Stomach (tissue), 19 donors: ENCODE measurements at places on chromosomes 1 and 21. TPM values are rescaled to one million over a fixed set of nuclear protein-coding genes. Genes with fewer than 3 reads are reported as not detected.

The HSD3B1 gene
- total RNA-seq = not detected

The TFF3 gene
- total RNA-seq = 488 TPM

The IL19 gene
- total RNA-seq = not detected

The FHAD1 gene
- total RNA-seq = 5.1 TPM

The CFAP45 gene
- total RNA-seq = not detected

The SLC16A1 gene
- total RNA-seq = 32.6 TPM

The CD164L2 gene
- not detected for total RNA-seq

The DUSP12 gene
- total RNA-seq = 39.1 TPM

The CAPN8 gene
- total RNA-seq = 67.5 TPM

The FNBP1L gene
- total RNA-seq = 38.4 TPM

The OR10J1 gene
- not detected for total RNA-seq

The IRF6 gene
- total RNA-seq = 11.6 TPM

The HRNR gene
- 0.45 TPM for total RNA-seq

The MROH7 gene
- total RNA-seq = 15.1 TPM

The WNT3A gene
- not detected for total RNA-seq

The SV2A gene
- total RNA-seq = 1.9 TPM

GRCh38 chr1:42118125-42118524, 35.1 kb upstream of the GUCA2B start:
- no peak overlapping the region for H3K4me3 ChIP-seq
- DNase-seq = no peak
- no peaks in the 10 kb centered on the region for H3K36me3 ChIP-seq

GRCh38 chr1:196152975-196153374, 455.3 kb downstream of the KCNT2 start:
- H3K4me1 ChIP-seq = no peaks in the 10 kb centered on the region
- peak; percentile 15 for DNase-seq
- no peak overlapping the region for H3K27ac ChIP-seq
- H3K36me3 ChIP-seq = no peaks in the 10 kb centered on the region

GRCh38 chr1:67077593-67077992, 23.6 kb upstream of the SLC35D1 start:
- no peaks in the 10 kb centered on the region for H3K36me3 ChIP-seq
- H3K27me3 ChIP-seq = no peaks in the 10 kb centered on the region
- H3K4me3 ChIP-seq = no peak overlapping the region
- no peaks in the 10 kb centered on the region for H3K4me1 ChIP-seq
- H3K27ac ChIP-seq = no peak overlapping the region

- peak; percentile 44 for DNase-seq
- H3K4me1 ChIP-seq = no peaks in the 10 kb centered on the region
- H3K27me3 ChIP-seq = no peaks in the 10 kb centered on the region
- H3K36me3 ChIP-seq = no peaks in the 10 kb centered on the region
- H3K4me3 ChIP-seq = no peak overlapping the region
These were observed 131.8 kb downstream of the PDE4B start for GRCh38 chr1:65924471-65924870.

DNA sequence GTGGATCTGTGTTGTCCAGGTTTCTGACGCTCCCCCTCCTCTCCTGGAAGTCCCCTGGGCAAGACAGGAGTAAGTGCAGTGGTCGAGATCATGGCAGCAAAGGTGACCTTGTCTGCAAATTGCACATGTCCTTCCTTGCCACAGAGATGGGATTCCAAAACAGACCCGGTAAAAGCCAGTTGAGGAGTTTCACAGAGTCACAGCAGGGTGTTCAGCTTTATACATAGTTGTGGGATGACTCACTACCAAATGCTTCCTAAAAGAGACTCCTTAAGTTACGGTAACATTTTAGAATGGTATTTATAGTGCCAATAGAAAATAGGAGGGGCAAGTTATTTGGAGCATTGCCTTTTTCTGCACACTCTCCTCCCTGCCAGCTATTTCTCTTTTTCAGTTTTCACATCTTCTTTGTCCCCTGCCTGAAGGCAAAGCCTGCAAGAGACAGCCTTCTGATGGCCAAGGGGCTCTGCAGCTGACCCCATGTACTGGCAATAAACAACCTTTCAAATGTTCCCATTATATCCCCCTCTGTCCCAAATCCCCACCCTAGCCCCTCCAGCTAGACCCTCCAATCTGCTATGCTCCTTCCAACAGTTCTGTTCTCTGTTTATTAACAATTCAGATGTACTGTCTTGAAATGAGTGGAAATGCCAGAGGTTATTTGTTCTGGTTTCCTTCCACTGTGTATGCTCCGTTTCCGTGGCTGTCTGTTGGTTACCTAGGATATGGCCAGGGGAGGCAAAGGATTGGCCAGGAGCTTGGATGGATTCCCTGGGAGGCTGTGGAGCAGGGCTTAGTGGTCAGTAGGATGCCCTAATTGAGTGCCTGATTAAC, 115.0 kb downstream of the TGFB2 start:
- H3K36me3 ChIP-seq = no peaks in the 10 kb centered on the region
- H3K4me1 ChIP-seq = peaks cover 22% of the 10 kb centered on the region
- no peaks in the 10 kb centered on the region for H3K27me3 ChIP-seq
- peak overlapping the region; percentile 60 for H3K27ac ChIP-seq

GRCh38 chr1:171845998-171846397, 4.7 kb downstream of the DNM3 start:
- no peak for DNase-seq
- peaks cover 15% of the 10 kb centered on the region for H3K4me1 ChIP-seq
- no peak overlapping the region for H3K27ac ChIP-seq

- H3K27ac ChIP-seq = peak overlapping the region; percentile 95
- peak; percentile 47 for DNase-seq
- H3K27me3 ChIP-seq = no peaks in the 10 kb centered on the region
- H3K36me3 ChIP-seq = peaks cover 26% of the 10 kb centered on the region
- peak overlapping the region; percentile 99 for H3K4me3 ChIP-seq
These were observed 797 bp downstream of the CC2D1B start for GRCh38 chr1:52365071-52365745.

DNA sequence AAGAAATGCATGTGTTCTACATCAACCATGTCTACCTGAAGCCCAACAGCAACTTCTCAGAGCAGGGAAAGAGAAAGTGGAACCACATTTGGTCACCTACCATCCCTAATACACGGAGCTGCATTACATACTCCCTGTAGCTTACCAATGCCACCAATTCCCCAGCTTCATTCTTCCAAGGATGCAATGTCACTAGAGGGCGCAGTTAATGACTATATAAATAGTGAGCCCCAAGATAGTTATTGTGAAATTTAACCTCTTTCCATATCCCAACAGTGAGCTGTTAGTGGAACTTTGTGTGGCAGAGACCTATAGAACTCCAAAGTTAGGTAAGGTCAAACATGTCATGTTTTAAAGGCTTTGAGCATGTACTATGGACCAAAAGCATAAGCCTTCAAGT, 618.3 kb downstream of the SMYD3 start:
- H3K27ac ChIP-seq = no peak overlapping the region
- no peak for DNase-seq
- H3K4me3 ChIP-seq = no peak overlapping the region
- H3K36me3 ChIP-seq = no peaks in the 10 kb centered on the region
- no peaks in the 10 kb centered on the region for H3K27me3 ChIP-seq
- H3K4me1 ChIP-seq = no peaks in the 10 kb centered on the region

GRCh38 chr1:66090859-66091457, 298.3 kb downstream of the PDE4B start:
- H3K4me3 ChIP-seq = no peak overlapping the region
- DNase-seq = no peak
- no peaks in the 10 kb centered on the region for H3K4me1 ChIP-seq
- H3K27me3 ChIP-seq = no peaks in the 10 kb centered on the region

- H3K27me3 ChIP-seq = no peaks in the 10 kb centered on the region
- no peak for DNase-seq
- H3K4me3 ChIP-seq = no peak overlapping the region
These were observed 1.2 kb upstream of the KRTAP23-1 start for GRCh38 chr21:30349572-30349971.

DNA sequence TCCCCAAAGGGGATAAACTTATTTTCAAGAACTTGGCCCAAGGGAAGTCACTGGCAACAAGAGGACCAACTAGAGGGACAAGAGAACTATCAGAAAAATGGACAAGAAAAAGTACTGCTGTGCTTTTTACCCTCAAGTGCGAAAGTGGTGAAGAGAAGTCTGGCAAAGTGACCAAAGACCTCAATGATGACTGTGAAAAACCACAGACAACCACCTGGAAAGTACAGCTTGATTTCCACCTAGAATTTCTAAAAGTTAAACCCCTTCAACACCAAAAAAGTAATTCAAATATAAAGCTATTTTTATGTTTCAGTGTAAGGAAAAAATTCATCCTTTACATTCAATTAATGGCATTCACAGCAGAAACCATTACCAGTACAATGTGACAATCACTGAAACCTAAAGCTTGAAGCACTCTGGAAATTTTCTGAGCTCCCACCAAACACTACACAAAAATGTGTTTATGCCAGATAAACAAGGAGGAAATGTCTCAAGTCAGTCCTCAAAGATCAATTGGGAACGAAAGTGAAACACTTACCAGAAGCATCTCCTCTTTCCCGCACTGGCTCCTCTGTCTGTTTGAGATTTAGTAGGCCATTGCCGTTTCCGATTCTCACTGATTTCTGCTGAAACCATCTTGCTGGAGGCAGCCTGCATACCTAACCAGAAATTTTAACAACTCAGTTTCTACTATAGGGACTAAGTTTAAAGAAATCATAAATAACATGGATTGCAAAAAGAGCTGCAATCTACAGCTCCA, 8.3 kb downstream of the SDE2 start:
- no peak overlapping the region for H3K4me3 ChIP-seq
- H3K4me1 ChIP-seq = peaks cover 13% of the 10 kb centered on the region
- peaks cover 92% of the 10 kb centered on the region for H3K36me3 ChIP-seq
- no peak for DNase-seq
- peak overlapping the region; percentile 26 for H3K27ac ChIP-seq
- no peaks in the 10 kb centered on the region for H3K27me3 ChIP-seq

GRCh38 chr1:68442006-68442405, 7.7 kb downstream of the RPE65 start:
- no peaks in the 10 kb centered on the region for H3K4me1 ChIP-seq
- no peaks in the 10 kb centered on the region for H3K36me3 ChIP-seq
- no peaks in the 10 kb centered on the region for H3K27me3 ChIP-seq

DNA sequence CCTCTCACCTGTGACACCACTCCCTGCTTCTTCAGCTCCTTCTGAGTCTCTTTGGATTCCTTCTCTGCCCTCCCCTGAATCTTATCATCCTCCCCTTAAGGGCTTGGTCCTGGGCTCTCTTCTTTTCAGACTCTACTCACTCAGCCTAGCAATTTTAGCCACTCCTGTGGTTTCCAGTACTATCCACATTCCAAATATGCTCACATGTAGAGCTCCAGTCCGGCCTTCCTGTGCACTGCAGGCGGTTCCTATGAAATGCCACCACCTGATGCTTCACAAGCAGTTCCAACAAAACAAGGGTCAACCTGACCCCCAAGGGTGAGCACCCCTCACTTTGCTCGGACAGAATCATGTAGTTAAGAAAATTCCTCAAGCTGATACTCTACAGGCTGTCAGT, 35.9 kb downstream of the MAB21L3 start:
- H3K27me3 ChIP-seq = no peaks in the 10 kb centered on the region
- DNase-seq = no peak
- no peaks in the 10 kb centered on the region for H3K36me3 ChIP-seq
- H3K4me1 ChIP-seq = peaks cover 9% of the 10 kb centered on the region
- H3K4me3 ChIP-seq = no peak overlapping the region

DNA sequence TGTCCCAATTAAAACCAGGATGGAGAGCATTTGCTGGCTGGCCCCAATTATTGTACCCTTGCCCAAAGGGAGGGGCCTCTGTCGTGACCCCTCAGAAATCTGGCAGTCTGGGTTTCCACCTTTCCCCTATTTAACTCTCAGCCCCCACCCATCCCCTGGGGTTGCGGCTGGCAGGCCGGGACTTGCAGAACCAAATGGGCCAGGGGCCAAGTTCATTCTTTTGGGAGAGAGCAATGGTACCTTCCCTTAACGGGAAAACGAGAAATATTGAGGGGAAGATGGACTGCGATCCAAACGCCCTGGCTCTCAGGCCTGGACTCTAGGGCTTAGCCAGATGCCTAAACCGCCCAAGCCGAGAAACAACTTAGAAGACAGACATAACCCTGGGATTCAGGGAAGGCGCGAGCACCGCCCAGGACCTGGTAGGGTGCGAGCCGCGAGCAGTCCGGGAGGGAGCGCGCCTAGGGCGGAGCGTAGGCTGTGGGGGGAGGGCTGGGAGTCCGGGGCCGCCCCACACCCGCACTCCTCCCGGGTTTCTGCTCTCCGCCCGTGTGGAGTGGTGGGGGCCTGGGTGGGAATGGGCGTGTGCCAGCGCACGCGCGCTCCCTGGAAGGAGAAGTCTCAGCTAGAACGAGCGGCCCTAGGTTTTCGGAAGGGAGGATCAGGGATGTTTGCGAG, at the start of gene SLC27A3:
Gene SLC27A3 (plus strand): TSS at position 628 of the 678 bp plus-strand sequence. CDS start 91 bp downstream, outside the sequence.
- peak within 1 kb of the TSS; percentile 80 for H3K4me3 ChIP-seq
- H3K4me1 ChIP-seq = peaks cover 83% of the 10 kb centered on the region
- peaks cover 52% of the 10 kb centered on the region for H3K36me3 ChIP-seq
- DNase-seq = peak; percentile 92
- H3K27ac ChIP-seq = peak within 1 kb of the TSS; percentile 92

GRCh38 chr1:13703128-13703513, 3.1 kb downstream of the PRDM2 start:
- no peak for DNase-seq
- no peaks in the 10 kb centered on the region for H3K36me3 ChIP-seq
- H3K4me1 ChIP-seq = peaks cover 7% of the 10 kb centered on the region

DNA sequence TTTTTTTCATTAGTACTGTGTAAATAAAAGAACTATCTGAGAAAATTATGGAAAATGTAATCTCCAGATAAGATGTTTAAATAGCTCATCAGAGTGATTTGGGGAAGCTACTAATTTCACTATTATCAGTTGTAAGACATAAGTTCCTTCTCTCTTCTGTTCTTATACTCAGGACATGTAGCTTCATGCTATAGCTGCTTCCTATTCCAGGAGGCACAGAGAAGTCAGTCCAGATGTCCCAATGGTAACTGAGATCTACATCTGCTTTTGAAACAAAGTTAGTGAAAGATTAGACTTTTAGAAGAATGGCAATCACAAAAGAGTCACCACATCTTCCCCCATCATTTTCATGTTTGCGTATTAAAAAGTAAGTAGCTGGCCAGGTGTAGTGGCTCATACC, 5.6 kb downstream of the MAP3K21 start:
- H3K4me3 ChIP-seq = no peak overlapping the region
- H3K4me1 ChIP-seq = peaks cover 19% of the 10 kb centered on the region
- DNase-seq = no peak
- H3K27me3 ChIP-seq = peaks cover 3% of the 10 kb centered on the region
- H3K27ac ChIP-seq = no peak overlapping the region

GRCh38 chr1:205493241-205494085, 11.0 kb upstream of the CDK18 start:
- H3K4me1 ChIP-seq = peaks cover 63% of the 10 kb centered on the region
- peak; percentile 57 for DNase-seq
- H3K4me3 ChIP-seq = no peak overlapping the region

- H3K27ac ChIP-seq = no peak overlapping the region
- no peaks in the 10 kb centered on the region for H3K27me3 ChIP-seq
- peaks cover 89% of the 10 kb centered on the region for H3K36me3 ChIP-seq
- peak; percentile 61 for DNase-seq
These were observed 29.6 kb downstream of the KIAA0040 start for GRCh38 chr1:175162955-175163354.

GRCh38 chr1:58597996-58598395, 20.9 kb upstream of the TACSTD2 start:
- no peak overlapping the region for H3K27ac ChIP-seq
- no peak overlapping the region for H3K4me3 ChIP-seq
- no peaks in the 10 kb centered on the region for H3K36me3 ChIP-seq
- no peaks in the 10 kb centered on the region for H3K27me3 ChIP-seq
